Fibroblast of skin of right quadriceps (primary cell): ENCODE measurements at places on chromosomes 16 and 17.

GRCh38 chr17:48102798-48103715 lies 1.8 kb upstream of the CBX1 start:
- DNase-seq: no peak

DNA sequence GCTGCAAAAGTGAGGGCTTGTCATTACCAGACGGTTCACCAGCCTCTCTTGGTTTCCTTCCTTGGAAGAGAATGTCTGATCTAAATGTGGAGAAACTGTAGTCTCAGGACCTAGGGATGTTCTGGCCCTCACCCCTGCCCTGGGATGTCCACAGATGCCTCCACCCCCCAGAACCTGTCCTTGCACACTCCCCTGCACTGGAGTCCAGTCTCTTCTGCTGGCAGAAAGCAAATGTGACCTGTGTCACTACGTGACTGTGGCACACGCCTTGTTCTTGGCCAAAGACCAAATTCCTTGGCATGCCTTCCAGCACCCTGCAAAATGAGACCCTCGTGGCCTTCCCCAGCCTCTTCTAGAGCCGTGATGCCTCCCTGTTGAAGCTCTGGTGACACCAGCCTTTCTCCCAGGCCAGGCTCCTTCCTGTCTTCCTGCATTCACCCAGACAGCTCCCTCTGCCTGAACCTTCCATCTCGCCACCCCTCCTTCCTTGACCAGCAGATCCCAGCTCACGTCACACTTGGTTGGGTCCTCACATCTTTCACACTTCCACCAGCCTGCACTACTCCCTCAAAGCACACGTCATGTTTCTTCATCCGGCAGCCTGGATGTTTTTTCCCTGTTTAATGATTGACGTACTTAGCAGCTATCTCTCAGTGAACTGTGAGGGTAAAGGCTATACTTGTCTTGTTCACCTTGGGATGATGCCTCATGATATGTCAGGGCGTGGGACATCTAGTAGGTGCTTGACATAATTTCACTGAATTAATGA lies 4.3 kb downstream of the ZNF768 start:
- no peak for DNase-seq

DNA sequence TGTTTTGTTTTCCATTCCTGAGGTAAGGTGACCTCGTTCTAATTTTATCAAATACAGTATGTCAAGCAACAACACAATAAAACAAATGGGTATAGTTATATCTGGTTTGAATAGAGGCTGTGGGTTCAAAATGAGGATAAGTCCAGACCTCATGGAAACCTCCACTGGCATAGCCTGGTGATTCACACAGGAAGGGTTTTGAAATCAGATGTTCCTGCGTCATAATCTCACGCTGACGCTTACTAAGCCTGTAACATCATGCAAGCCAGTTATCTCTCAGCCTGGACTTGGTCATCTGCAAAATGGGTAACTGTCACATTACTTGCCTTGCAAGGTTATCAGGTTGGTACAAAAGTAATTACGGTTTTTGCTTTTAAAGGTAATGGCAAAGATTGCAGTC lies 1056.3 kb upstream of the EEF2KMT start:
- DNase-seq: no peak

GRCh38 chr17:44677136-44677535 lies 12.4 kb downstream of the CCDC43 start:
- DNase-seq: peak; percentile 58

GRCh38 chr16:11673091-11674000 lies 5.1 kb downstream of the SNN start:
- DNase-seq: no peak

DNA sequence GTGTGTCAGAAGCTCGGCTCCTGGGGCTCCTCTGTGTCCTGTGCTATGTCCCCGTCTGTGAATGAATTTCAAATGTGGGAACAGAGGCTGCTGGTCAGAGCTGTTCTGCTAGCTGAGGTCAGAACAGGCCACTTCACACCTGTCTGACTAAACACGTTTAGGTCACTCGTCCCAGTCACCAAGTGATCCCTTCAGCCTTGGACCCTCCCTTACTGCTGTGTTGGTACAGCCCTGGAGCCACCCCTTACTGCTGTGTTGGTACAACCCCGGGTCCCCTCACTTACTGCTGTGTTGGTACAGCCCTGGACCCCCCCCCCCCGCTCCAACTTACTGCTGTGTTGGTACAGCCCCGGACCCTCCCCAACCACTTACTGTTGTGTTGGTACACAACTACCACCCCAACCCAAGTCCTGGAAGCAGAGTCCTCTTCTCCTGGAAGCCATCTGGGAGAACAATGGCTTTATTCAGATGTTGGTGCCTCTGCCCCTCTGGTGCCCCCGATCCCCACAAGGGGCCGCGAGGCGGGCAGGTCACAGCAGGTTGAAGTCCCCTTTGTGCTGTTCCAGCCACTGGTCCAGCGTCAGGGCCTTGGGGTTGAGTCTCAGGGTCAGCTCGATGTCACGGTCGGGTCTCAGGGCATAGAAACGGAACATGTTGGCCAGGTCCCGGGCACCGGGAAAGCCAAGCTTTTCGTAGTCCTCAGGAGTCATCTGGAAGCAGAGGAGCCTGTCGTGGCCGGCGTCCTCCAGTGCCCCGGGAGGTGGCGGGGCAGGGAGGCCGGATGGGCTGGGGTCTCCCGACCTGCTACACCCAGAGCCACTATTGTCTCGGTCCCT lies 13.0 kb downstream of the NMRAL1 start:
- no peak for DNase-seq

GRCh38 chr16:77409311-77409710 lies 25.5 kb downstream of the ADAMTS18 start:
- no peak for DNase-seq

DNA sequence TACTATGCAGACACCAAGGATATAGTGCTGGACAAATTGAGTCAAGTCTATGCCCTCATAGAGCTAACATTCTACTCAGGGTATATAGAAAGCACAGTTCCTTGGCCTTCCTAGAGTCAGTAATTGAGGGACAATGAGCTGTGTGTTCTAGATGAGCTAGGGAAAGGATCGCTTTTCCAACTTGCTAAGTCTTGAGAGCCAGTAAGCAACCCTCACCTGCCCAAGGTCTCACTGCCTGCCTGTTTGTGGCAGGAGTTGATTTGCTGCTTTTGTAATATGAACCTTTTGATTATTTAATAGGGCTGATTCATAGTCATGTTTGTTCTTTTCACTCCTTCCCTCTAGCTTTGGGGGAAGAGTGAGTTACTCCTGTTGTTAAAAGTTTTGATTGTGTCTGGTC lies 6.5 kb downstream of the DDX42 start:
- no peak for DNase-seq

GRCh38 chr17:13181683-13182082 lies 163.9 kb upstream of the ELAC2 start:
- DNase-seq: no peak

- DNase-seq: no peak
Measured at GRCh38 chr17:39284685-39285084, 58.9 kb upstream of the STAC2 start.

DNA sequence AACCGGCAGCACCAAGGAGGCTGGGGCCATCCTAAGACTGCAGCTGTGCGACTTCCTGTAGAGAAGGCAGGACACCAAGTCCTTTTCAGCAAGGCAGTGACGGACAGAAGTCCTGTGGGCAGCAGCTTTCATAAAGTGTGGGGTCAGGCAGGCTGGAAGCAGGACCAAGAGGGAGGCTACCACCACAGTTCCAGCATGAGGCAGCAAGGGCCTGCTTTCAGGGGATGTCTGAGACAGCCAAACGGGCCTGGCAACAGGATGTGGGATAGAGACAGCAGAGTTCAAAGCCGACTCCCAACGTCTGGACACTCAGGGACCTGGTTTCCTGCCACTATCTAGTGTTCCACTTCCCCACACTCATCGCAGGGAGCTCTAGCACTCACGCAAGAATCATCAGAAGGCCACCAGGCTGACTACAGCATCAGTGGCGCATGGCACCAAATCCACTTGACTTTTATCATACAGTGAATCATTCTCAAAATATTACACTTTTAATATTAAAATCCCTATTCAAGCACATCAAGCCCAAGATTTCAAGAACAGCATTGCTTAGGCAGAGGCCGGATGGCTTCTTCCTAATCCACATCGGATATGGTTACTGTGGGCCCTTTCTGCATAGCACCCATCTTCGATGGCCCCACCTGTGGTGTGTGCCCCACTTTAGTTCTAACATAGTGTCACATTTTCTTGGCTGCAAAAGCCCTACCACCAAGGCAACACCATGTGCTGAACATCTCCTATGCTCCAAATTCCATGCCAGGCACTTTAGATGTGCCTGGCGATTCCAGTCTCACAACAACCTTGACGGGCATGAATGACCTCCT lies 5.2 kb downstream of the USP7 start:
- DNase-seq: peak; percentile 44

DNA sequence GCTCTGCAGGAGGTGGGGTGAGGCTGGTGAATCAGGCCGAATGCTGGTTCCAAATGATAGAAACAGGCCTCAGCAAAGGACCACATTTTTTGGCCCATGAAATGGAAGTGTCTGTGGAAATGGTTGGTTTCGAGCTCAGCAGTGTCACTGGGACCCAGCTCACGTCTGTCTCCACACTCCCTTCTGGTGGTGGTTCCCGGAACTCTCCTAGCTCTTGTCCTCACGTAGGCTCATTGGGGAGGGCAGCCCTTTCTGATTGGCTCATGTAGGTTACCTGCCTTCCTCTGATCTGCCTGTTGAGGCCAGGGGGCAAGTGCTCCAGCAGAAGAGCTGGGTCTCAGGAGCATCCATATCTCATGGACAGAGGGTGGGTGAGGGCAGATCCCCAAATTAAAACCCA lies 4.0 kb downstream of the ALG1 start:
- DNase-seq: no peak

GRCh38 chr17:76584427-76585032 lies 1.1 kb downstream of the ST6GALNAC2 start:
- no peak for DNase-seq

GRCh38 chr16:11236461-11237254 lies 19.3 kb downstream of the SOCS1 start:
- no peak for DNase-seq

DNA sequence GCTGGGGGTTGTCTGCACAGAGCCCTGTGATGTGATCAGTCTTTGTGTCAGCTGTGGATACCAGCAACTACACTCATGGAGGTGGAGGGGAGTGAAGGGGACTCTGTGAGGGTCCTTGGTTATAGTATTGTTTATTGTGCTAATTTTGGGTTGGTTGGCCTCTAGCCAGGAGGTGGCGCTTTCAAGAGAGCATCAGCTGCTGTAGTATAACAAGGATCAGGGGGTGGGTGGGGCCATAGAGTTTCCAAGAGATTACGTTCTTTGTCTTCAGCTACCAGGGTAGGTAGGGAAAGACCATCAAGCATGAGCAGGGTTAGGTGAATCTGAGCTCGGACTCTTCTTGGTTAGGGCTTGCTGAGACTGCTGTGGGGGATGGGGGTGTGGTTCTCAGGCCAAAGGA lies 97.1 kb upstream of the HS3ST3A1 start:
- no peak for DNase-seq

DNA sequence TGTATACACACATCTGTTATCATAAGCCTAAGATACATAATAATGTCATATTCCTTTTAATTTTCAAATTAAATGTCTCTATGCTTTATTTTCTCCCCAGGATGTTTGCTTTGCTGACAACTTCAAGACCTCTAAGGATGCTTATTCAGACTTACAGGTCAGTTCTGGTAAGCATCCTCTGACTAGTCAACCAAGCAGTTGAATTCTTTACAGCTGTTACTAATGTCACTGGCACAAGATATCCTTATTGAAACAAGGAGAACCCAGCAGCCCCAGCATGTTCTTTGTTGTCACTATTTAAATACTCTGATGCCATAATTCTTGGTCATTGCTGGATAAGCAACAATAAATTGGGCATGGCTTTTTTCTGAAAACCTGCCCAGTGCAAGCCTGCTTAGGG lies 232.3 kb upstream of the PMFBP1 start:
- DNase-seq: peak; percentile 5

- DNase-seq: no peak
Measured at GRCh38 chr16:22786284-22786683, 27.7 kb upstream of the HS3ST2 start.

GRCh38 chr17:29620779-29621500 lies 1.8 kb downstream of the CORO6 start:
- DNase-seq: no peak

DNA sequence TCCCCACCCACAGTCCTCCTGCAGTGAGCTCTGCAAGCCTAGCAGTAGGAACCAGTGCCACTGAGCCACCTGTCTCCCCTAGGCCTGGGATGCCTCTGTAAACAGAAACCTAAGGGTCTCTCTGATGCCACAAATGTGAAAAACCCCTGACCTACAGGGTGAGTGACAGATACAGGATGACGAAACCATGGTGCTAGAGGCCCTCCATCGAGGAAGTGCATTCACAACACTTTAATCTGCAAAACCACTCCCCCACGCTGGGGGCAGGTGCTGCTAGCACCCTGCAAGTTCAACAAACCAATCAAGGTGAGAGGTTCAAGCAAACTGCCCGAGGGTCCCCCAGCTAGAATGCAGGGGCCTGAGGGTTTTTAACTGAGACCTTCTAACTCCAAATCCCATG lies 59.5 kb downstream of the CDYL2 start:
- DNase-seq: no peak

- no peak for DNase-seq
Measured at GRCh38 chr17:44361292-44362260, 2.1 kb downstream of the FAM171A2 start.

DNA sequence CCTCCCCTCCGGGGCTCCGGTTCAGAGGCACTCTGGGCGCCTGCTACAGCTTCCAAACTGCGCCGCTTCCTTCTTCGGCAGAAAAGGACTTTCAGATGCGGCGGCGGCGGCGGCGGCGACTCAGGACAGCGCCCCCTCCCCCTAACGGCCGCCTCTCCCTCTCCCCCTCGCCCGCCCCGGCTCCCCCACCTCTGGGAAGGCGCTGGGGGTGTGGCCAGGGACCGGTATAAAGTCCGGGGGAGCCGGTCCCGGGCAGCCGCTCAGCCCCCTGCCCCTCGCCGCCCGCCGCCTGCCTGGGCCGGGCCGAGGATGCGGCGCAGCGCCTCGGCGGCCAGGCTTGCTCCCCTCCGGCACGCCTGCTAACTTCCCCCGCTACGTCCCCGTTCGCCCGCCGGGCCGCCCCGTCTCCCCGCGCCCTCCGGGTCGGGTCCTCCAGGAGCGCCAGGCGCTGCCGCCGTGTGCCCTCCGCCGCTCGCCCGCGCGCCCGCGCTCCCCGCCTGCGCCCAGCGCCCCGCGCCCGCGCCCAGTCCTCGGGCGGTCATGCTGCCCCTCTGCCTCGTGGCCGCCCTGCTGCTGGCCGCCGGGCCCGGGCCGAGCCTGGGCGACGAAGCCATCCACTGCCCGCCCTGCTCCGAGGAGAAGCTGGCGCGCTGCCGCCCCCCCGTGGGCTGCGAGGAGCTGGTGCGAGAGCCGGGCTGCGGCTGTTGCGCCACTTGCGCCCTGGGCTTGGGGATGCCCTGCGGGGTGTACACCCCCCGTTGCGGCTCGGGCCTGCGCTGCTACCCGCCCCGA lies at the start of gene IGFBP4:
TSS of gene IGFBP4 (plus strand) at position 255 of the 792 bp plus-strand sequence. CDS start at position 541, 286 bp downstream.
- peak; percentile 81 for DNase-seq

DNA sequence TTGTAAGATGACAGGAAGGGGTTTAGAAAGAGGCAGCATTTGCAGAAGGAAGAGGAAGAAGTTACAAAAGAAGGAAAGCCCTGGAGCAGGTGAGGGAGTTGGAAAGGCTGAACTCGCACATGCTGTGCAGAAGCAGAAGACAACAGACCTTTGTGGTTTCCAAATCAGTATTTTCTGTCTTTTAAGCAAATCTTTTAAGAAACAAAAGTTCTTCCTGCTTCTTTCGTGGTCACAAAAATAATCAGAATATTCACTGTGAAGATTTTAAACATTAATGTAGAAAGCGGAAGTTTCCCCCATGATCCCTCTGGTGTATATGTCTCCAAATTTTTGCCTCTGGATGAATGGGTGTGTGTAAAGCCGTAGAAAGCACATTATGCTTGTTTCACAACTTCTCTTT lies 25.8 kb downstream of the ZNRF1 start:
- no peak for DNase-seq

- no peak for DNase-seq
Measured at GRCh38 chr17:32443827-32444300, 446 bp upstream of the PSMD11 start.
